GM12865 (cell line): ENCODE measurements at places on chromosomes 7 and 10.
A peak's percentile ranks its signal among the peaks of the same experiment; 100 is the strongest.

- no peak for DNase-seq
Measured at GRCh38 chr10:73584737-73585136, 6.4 kb downstream of the USP54 start.

GRCh38 chr10:47217113-47217512 lies 82.9 kb upstream of the GDF10 start:
- DNase-seq: no peak

DNA sequence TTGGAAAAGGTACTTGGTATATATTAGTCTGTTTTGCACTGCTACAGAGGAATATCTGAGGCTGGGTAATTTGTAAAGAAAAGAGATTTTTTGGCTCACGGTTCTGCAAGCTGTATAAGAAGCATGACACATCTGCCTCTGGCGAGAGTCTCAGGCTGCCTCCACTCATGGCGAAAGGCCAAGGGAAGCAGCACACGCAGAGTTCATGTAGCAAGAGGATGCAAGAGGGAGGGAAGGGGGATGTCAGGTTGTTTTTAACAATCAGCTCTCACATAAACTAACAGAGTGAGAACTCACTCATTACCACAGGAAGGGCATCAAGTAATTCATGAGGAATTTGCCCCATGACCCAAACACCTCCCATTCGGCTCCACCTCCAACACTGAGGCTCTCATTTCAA lies 484.8 kb upstream of the DPP6 start:
- no peak for DNase-seq

- DNase-seq: peak; percentile 69
Measured at GRCh38 chr10:29304264-29304994, 15.6 kb downstream of the LYZL1 start.

DNA sequence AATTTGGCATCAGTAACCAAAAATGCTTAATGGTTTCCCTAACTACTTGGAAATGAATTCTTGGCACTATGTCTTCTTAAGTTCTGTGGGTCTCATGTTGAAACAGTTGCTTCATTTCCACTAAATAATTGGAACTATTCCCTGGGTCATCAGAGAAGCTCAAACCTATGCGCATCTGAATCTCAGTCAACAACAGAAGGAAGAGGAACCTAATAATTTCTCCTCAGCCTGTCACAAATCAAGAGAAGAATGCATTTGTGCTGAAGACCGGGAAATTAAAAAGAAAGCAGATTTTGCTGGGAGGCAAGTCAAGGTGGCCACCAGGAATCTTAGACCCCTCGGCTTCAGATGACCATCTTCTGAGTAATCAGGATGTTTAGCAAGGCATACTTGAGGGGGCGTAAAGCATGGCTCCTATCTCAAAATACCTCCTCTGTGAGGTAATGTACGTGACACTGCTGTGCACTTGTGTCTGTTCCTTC lies 41.4 kb downstream of the TOMM7 start:
- no peak for DNase-seq

DNA sequence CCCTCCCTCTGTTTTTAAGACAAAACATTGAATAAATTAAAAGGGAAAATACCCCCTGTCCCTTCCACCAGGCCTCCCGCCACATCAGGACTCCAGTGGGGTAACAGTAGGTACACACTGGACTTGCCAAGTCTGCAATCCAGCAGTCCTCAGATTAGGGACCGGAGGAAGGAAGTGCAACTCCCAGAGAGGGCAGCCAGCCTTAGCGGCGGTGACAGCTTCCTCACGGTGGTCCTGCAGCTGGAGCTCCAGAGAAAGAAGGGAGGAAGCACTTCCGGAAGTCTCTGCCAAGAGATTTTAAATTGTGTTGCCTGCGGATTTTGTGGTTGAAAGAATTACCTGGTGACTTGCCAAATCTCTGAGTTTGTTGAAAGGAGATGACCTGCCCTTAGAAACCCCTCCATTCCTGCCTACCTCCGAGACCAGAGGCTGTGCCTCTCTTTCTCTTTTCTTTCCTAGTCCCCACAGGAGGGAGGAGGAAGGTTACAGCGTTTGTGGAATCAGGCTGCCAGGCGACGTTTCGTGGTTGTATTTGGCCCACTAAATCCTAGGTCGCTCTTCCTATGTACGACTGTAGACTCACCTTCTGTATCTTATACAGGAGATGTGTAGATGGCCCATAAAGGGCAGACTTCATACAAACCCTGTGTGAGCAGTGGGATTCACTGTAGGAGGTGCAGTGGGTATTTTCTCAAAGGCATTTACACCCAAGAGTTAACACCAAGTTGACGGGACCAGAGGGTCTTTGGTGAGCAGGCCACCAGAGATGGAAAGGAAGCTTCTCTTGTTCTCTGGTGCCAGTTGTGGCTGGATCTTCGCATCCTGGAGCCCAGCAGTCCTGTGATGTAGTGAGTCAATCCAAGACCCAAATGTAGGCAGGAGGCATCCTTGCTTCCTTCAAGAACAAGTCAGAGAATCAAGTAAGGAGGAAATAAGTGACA lies 77.9 kb downstream of the INSIG1 start:
- DNase-seq: no peak

DNA sequence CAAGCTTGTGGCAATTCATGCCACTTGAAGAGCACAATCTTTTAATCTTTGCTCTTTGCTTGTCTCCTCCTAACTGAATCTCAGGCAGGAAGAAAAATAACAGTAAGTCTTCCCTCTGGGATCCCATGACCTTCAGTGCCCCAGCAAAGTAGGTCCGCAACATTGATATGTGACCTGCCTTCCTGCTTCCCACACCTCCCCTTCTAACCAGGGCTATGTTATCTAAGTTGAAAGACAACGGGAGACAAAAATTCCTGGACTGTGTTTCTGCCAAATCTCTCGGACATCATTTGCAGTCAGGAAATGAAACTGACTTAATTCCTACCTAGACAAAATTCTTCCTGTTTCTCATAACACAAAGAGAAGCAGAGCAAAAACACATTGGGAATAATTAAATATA lies 53.8 kb downstream of the C10orf90 start:
- DNase-seq: no peak

- DNase-seq: no peak
Measured at GRCh38 chr10:129415215-129416140, 51.6 kb upstream of the MGMT start.

- no peak for DNase-seq
Measured at GRCh38 chr10:91424016-91424415, 13.9 kb downstream of the HECTD2 start.

- no peak for DNase-seq
Measured at GRCh38 chr10:131155218-131155875, 156.2 kb downstream of the TCERG1L start.

- no peak for DNase-seq
Measured at GRCh38 chr10:50855015-50855414, 30.4 kb downstream of the A1CF start.

DNA sequence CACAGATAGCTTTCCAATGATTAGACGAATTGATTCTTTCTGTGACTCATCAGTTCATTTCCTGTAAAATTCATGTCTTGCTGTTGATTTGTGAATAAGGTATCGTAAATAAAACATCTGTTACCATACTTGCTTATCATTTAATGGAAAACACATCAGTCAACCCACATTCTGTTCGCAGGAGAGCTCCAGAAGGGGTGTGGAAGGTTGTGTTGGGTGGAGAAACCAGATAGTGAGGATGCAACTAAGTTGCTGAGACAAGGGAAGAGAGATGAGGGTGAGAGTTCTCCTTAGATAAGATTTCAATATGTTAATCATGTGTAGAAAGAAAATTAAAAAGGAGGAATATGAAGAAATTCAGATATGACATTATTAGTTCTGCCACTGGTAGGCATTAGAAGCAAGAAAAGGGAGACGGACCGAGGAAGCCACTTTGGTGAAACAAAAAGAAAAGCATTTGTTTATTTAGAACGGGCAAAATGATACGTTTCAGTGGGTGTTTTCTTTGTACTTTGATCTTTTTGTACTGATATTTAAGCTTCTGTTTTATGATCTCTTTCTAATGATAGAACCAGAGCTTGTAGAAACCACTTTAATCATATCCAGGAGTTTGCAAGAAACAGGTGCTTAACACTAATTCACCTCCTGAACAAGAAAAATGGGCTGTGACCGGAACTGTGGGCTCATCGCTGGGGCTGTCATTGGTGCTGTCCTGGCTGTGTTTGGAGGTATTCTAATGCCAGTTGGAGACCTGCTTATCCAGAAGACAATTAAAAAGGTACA lies 7.8 kb downstream of the CD36 start:
- DNase-seq: no peak

DNA sequence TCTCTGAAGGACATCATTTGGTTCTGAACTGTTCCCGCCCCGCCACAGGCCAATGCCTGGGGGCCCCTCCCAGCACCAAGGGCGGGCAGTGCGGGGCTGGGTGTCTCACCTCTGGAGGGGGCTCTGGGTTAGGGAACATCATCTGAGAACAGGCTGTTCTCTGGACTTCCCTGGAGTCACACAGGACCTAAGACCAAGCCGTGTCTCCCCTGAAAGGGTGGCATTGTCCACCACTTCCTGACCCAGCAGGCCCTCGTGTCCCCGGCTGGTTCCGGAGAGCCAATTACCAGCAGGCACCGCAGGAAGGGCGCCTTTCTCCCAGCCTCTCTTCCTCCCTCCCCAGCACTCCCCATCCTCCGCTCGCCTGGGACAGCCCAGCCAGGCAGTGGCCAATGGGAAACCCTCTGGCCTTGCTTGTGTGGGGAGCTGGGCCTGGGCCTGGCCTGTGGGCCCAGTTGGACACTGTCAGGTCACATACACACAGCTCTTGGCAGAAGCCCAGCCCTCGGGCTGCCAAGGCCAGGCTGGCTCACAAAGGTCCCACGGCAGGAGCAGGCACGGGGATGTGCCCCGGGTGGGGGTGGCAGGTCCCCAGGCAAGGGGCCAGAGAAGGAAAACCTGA lies 119.5 kb downstream of the SPDYE5 start:
- no peak for DNase-seq

DNA sequence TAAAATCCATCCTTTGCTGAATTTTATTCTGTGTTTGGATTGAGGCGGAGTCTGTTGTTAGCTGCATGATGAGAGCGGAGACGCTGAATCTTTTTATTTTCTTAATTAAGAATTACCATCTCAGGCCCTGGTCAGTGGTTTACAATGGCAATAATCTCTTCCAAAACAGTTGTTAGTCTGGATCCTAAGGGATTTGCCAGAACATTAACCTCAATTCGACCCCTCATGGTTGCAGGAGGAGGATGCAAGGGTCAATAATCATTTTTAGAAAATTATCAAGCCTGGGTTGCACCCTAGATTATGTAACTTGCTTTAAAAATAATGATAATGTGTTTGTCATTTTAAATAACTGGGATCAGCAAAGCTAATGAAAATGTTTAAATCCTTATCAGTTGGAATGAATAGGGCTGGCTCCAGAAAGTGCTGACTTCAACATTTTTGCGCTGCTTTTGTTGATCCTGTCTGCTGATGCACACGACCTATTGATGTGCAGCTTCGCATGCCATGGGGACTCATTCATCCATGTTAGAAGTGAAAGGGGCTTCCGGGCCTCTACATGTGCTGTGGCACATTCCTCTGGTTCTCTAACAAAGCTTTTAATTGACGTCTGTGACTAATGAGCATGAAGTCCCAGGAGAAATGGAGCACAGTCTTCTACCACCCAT lies 80.7 kb upstream of the KIAA1217 start:
- DNase-seq: no peak

DNA sequence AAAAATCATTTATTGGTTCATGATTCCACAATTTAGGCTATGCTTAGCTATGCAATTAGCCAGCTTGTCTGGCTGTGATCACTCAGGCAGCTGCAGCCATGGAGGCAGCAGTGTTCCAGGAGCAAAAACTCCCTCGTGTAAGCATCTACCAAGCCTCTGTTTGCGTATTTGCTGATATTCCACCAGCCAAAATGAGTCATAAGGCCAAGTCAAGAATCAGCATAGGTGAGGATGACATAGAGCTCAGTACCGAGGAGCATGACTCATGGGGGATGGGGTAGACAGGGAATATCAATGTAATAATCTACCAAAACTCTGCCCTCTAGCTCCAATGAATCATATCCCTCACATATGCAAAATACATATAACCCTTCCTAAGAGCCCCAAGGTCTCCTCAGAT lies 63.3 kb downstream of the IMMP2L start:
- no peak for DNase-seq

GRCh38 chr10:72243822-72244437 lies 27.9 kb upstream of the ASCC1 start:
- DNase-seq: no peak

DNA sequence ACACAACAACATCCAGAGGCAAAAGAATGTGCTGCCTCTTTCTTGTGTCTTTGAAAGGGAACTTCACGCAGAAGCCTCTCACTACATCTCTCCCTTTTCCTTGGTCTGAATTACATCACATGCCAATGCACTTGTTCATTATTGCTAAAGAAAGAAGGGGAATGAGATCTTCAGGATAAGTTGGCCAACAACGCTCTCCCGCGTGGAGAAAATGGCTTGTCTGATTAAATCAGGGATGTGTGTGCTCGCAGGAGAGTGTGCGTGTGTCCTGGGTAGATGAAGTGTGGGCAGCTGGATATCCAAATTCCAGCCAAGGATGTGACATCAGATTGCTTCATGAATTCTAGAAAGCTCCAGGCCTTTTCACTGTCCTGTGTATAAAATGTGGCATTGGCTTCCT lies 541.6 kb upstream of the FZD8 start:
- DNase-seq: no peak

DNA sequence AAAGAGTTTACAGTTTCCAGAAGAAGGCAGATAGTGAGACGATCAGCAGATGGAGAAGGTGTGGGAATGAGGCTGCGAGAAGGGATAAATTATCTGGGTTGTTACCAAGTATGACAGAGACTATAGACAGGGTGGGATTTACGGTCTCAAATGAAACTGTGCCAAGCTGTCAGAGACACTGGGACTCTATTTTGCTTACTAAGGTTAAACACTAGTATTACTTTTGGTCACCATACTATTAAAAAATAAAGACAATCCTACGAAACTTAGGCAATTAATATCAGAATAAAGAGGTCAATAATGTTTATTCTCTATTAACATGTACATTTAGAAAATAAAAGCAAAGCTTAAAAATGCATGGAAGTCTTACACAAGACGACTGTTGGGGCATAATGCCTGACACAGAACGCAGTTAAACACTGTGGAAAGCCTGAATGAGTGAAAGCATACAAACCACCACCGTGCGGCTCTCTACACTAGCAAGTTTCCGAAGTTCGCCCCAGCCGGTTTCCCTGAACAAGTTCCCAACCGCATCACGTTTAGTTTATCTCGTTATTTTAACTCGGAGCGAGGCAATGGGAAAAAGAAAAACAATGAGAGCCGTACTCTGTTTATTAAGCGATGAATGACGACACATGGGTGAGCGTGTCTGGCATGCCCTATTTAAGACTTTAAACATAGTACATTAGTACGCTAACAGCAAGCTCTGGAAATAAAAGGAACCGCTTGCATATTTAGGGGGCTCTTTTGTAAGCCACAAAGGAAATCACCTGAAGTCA lies 909 bp upstream of the CC2D2B start:
- peak; percentile 69 for DNase-seq
